WTC11 (cell line): ENCODE measurements at places on chromosomes 2 and 18. TPM values are rescaled to one million over a fixed set of nuclear protein-coding genes. Genes with fewer than 3 reads are reported as not detected.

DNA sequence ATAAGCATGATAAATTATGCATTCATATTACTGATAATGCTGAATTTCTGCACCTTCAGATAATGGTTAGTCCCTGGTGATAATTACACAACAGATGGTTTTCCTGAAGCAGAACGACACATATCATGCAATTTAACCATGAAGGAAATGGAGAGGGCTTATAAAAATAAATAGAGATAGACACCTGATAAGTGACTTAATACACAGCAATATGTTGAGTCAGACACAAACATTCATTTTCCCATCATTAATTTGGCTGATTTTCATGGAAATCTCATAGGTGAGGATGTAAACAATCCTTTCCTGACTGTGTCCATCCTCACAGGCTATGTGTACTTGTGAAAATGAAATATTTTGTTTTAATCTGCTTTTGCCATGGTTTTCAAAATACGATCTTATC lies 36.9 kb upstream of the DSEL start:
- H3K27ac ChIP-seq, result no peak overlapping the region
- H3K4me1 ChIP-seq, result peaks cover 6% of the 10 kb centered on the region
- H3K4me3 ChIP-seq, result no peak overlapping the region
- no peaks in the 10 kb centered on the region; the same call in 1 of the 2 replicates for H3K27me3 ChIP-seq

DNA sequence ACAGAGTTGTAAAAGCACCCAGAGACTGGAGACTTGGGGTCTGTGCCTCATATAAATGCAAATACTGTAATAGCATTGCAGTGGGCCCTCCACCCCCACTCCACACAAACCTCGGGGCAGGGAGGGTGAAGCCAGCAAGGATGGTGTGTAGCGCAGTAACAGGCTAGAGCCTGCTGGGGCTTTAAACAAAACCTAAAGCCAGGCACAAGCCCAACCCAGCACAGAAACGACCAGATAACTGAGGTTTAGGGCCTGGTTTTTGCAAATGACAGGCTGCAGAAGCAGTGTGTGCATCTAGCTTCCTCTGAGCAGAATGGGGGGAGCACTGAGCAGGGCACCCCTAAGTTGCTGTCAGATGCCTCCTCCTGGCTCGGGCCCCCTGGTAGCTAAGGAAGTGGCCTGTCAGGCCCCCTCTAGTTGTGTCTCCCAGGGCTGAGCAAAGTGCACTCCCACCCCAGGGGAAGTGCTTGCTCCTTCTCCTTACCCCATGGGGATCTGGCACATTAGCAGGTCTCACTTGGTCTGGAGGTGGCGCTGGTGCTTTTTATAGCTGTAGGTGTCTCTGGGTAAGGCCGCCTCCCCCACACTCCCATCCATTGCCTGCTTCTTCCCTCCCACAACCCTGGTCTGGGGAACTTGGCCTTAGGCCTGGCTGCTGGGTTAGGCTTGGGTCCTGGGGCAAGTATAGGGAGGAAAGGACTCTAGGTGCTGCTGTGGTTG lies 135.1 kb downstream of the CELF4 start:
- no peak overlapping the region for H3K27ac ChIP-seq
- H3K4me1 ChIP-seq, result 0 out of 2 replicates have a peak, but pooled peaks cover 3% of the 10 kb centered on the region
- peak; percentile 63 for DNase-seq
- H3K36me3 ChIP-seq, result no peaks in the 10 kb centered on the region
- H3K4me3 ChIP-seq, result no peak overlapping the region

- H3K27me3 ChIP-seq, result peaks cover 83% of the 10 kb centered on the region
- no peaks in the 10 kb centered on the region for H3K36me3 ChIP-seq
- no peak for DNase-seq
- peaks cover 12% of the 10 kb centered on the region for H3K4me1 ChIP-seq
- H3K4me3 ChIP-seq, result peak overlapping the region; percentile 80
Measured at GRCh38 chr18:5195656-5196055, 1.4 kb downstream of the AKAIN1 start.

GRCh38 chr2:189654641-189655040 lies 6.6 kb upstream of the ASNSD1 start:
- DNase-seq, result no peak
- no peak overlapping the region for H3K27ac ChIP-seq
- peaks cover 3% of the 10 kb centered on the region for H3K27me3 ChIP-seq
- H3K4me1 ChIP-seq, result peaks cover 5% of the 10 kb centered on the region; the same call in 1 of the 2 replicates
- H3K4me3 ChIP-seq, result no peak overlapping the region

DNA sequence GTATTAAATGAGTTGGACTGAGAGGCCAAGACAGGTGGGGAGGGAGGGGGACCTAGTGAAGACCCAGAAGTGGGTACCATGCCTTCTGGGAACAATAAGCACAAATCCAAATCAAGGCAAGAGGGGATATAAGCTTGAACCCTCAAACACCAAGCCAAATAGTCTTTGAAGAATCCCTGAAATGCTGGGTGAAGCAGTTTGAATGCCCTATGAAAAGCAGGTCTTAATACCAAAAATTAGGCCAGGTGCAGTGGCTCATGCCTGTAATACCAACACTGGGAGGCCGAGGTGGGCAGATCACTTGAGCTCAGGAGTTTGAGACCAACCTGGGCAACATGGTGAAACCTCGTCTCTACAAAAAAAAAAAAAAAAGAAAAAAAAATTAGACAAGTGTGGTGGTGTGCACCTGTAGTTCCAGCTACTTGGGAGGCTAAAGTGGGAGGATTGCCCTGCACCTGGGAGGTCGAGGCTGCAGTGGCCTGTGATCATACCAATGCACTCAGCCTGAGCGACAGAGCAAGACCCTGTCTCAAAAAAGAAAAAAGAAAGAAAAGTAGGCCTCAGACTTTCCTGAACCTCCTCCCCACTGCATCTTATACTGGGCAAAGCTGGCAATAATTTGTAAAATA lies 3.5 kb downstream of the PCBP1 start:
- no peaks in the 10 kb centered on the region; the same call in 1 of the 2 replicates for H3K27me3 ChIP-seq
- DNase-seq, result no peak
- H3K27ac ChIP-seq, result peak overlapping the region; percentile 92
- H3K4me3 ChIP-seq, result no peak overlapping the region
- H3K36me3 ChIP-seq, result peaks cover 18% of the 10 kb centered on the region
- peaks cover 17% of the 10 kb centered on the region for H3K4me1 ChIP-seq

DNA sequence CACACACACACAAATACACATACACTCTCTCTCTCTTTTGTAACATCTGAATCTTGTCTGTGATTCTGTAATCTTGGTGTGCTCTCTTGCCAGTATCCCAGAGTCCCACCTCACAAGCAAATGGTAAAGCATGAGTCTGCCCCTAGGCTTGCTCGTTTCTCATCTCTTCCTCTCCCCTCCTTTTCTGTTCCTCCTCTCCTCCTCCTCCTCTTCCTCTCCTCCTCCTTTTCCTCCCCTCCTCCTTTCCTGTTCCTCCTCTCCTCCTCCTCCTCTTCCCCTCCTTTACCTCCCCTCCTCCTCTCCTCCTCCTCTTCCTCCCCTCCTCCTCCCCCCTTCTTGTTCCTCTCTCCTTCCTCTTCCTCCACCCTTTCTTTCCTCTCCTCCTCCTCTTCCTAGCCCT lies 59.0 kb downstream of the TNFRSF11A start:
- no peaks in the 10 kb centered on the region for H3K27me3 ChIP-seq
- no peaks in the 10 kb centered on the region for H3K36me3 ChIP-seq
- peaks cover 21% of the 10 kb centered on the region for H3K4me1 ChIP-seq
- DNase-seq, result no peak
- H3K4me3 ChIP-seq, result no peak overlapping the region

- no peak for DNase-seq
- H3K27ac ChIP-seq, result no peak overlapping the region
- H3K4me3 ChIP-seq, result no peak overlapping the region
- no peaks in the 10 kb centered on the region for H3K36me3 ChIP-seq
- H3K4me1 ChIP-seq, result no peaks in the 10 kb centered on the region
Measured at GRCh38 chr2:158894078-158894477, 74.4 kb upstream of the TANC1 start.

DNA sequence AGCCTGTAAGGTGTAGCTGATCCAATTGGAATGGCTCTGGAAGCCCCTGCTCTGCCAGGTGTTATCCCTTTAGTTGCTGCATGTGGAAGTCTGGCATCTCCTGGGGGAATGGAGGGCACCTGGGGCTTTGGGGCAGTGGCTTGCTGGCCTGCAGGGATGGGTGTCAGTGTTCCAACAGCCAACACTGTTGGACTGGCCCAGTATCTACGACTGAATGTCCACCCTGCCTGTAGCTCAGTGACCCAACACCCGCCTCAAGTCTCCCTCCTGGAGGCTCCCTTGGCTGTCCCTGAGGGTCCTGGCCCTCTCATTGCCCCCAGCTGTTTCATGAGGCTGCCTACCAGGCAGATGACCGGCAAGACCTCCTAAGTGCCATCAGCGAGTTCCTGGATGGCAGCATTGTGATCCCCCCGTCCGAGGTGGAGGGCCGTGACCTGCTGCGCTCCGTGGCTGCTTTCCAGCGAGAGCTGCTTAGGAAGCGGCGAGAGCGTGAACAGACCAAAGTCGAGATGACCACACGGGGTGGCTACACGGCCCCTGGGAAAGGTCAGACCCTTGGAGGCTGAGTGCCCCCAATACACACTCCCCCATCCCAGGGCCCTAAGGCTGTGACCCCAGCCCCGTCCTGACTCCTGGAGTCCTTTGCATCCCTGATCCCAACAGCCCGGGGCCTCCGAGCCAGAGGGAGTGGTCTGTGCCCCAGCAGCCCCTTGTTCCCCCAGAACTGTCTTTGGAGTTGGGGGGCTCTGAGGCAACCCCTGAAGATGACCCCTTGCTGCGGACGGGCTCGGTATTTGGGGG lies 7.7 kb downstream of the SLC4A3 start:
- no peaks in the 10 kb centered on the region for H3K27me3 ChIP-seq
- H3K4me1 ChIP-seq, result no peaks in the 10 kb centered on the region
- H3K27ac ChIP-seq, result no peak overlapping the region
- DNase-seq, result no peak

DNA sequence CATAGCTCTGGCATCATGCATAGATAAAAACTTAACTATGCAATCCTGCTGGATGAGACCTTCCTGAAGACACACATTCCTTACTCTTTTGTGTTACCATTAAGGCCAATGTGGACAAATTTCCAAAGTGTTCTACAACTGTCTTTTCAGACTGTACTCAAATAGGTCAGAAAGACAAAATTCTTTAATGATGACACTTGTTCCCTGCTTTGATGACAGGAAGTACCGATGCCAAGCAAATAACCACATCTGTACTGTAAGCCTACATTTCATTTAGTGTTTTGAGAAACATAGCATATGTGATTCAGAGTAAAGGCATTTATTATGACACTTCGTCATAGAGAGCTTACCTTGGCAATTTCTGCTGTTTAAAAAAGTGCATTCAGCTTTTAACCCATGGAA lies 55.0 kb downstream of the PMAIP1 start:
- no peaks in the 10 kb centered on the region for H3K27me3 ChIP-seq
- no peak for DNase-seq
- H3K27ac ChIP-seq, result no peak overlapping the region
- no peaks in the 10 kb centered on the region for H3K36me3 ChIP-seq
- H3K4me3 ChIP-seq, result no peak overlapping the region

DNA sequence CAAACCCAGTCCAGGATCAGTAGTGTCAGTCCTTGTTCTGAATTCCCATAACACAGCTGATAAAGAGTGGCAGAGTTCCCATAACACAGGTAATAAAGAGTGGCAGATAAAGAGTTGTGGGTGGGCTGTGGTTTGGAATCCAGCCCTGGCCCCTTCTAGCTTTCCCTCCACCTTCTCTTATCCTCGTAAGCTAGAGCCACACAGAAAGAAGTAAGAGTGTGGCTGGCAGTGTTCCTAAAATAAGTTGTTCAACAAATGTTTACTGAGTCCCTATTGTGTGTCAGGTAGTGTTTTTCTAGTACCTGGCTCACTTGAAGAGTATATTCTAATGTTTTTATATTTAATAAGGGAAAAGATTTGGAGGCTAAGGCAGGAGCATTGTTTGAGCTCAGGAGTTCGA lies 65.0 kb upstream of the BCL2L11 start:
- DNase-seq, result no peak
- H3K4me1 ChIP-seq, result no peaks in the 10 kb centered on the region
- H3K36me3 ChIP-seq, result no peaks in the 10 kb centered on the region

DNA sequence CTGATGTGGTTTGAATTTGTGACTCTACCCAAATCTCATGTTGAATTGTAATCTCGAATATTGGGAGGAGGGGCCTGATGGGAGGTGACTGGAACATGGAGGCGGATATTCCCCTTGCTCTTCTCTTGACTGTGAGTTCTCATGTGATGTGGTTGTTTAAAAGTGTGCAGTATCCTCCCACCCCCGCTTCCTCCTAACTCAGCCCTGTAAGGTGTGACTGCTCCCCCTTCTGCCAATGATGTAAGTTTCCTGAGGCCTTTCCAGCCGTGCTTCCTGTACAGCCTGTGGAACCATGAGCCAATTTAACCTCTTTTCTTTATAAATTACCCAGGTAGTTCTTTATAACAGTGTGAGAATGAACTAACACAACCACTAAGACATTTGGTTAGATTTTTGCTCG lies 458.4 kb downstream of the THSD7B start:
- no peak for DNase-seq
- H3K4me3 ChIP-seq, result no peak overlapping the region
- H3K27me3 ChIP-seq, result no peaks in the 10 kb centered on the region
- H3K27ac ChIP-seq, result no peak overlapping the region; the same call in 1 of the 2 replicates
- H3K36me3 ChIP-seq, result no peaks in the 10 kb centered on the region

The XDH gene
- total RNA-seq, result 3.0 to 3.7 TPM (median 3.7 TPM) in 3 replicates

The CLEC4F gene
- total RNA-seq, result not detected in 3 replicates

The MC2R gene
- not detected in 3 replicates for total RNA-seq
